ENCODE measurements at places on chromosomes 4 and X.
A peak's percentile ranks its signal among the peaks of the same experiment; 100 is the strongest.

GRCh38 chr4:109576462-109576861 is 16.4 kb downstream of the MCUB start:
- no peak for DNase-seq

- DNase-seq, result no peak
Measured at GRCh38 chr4:1374706-1375045, 27.7 kb downstream of the UVSSA start.

DNA sequence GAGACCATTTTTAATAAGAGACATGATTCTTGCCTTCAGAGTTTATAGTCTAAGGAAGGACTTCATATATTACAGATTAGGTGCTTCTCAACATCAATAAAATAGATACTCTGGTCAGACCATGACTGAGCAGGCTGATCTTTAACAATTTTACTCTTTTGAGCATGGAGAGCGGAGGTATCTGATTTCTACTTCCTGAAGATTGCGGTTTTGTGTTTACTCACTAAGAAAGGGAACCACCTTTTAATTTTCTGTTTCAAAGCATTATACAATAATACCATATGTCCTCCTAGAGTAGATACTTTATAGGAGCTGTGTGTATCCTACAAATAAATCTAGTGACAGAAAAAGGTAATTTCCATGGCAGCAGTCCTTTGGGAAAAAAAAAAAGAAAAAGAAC is 12.5 kb downstream of the MORC4 start:
- no peak for DNase-seq

DNA sequence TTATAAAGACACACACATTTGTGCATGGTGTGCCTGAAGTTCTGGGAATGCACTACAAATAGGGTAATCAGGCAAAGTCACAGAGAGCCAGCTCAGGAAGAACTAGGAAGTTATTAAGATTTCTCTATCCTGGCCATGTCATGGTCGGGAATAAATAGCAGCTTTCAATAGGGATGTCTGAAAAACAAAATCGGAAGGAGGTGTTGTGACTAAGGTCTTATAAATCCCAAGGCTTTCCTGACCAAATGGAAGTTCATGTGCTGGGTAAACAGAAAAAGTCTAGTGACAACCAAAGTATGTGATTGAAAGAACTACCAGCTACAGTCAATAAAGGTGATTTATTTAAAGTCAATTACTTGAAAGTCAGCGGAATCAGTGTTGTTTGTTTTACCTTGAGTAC is 262.5 kb upstream of the HS3ST1 start:
- no peak for DNase-seq

- no peak for DNase-seq
Measured at GRCh38 chr4:109179061-109179460, 123.4 kb downstream of the COL25A1 start.

DNA sequence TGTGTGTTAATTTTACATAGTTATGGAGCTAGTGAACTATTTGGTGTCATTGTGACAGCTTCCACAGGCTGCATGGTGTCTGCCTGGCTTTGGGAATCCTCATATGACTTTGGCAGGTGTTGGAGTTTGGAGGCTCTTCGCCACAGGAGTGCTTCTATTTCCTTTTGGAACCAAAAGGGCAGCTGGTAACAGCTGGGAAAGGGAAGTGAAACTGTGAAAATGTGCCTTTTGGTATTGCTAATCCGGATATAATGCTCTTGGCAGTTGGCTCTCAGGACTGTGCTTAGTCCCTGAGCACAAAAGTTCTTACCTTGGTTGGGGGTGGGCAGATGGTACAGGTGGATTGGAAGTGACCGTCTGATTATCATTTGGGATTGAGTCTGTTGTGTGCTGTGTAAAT is 18.1 kb downstream of the OFD1 start:
- DNase-seq, result no peak

DNA sequence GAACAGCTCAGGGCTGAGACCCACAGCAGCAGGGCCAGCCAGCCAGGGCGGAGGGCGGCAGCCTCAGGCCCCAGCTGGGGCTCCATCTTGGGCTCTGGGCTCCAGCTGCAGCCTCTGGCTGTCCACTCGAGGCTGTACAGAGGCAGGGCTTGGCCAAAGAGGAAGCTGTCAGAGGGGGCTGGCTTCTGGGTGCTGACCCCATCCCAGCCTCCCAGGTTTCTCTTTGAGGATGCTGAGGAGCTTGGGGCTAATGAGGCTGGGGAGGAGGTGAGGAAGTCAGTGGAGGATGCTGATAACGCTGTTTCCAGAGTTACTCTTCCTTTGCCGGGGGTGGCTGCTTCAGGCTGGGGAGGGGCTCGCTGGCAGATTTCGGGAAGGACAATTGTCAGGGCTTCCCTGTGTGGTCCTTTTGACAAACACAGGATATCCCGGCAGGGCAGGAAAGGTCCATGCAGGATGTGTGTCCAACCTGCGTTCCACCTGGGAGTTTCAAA is at the start of gene DIPK2B:
TSS of gene DIPK2B (minus strand) at position 136 of the 494 bp plus-strand sequence. CDS start at position 86, 50 bp downstream.
- DNase-seq, result no peak

DNA sequence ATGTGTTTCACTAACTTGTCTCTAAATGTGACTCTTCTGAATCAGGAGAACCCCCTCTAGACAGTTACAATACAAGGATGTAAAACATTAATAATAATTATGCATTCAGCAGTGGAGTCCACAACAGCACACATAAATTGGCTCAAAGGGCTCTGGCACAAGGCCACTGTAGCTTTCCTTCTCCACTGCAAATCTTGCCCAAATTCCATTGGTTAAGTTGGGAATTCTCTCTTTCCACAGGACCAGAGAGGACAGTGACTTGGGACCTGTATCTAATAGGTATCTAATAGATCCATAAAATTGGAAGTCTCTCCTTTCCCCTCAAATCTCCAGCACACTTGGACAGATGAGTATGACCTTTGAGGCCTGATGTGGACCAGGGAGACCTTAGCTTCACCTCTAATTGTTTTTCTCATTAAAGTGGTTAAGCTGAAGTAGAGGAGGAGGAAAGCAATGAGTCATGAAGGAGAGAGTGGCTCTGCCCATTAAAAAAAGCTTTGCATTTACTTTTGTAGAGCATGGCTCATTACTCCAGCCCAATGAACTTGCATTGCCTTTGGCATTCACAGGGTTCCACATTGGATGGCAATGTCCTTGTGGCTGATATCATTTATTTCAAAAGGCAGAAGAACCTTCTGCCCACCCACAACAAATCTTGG is 72.3 kb upstream of the SH3RF1 start:
- DNase-seq, result no peak

- peak; percentile 21 for DNase-seq
Measured at GRCh38 chrX:103817502-103817901, 14.6 kb downstream of the RAB9B start.

DNA sequence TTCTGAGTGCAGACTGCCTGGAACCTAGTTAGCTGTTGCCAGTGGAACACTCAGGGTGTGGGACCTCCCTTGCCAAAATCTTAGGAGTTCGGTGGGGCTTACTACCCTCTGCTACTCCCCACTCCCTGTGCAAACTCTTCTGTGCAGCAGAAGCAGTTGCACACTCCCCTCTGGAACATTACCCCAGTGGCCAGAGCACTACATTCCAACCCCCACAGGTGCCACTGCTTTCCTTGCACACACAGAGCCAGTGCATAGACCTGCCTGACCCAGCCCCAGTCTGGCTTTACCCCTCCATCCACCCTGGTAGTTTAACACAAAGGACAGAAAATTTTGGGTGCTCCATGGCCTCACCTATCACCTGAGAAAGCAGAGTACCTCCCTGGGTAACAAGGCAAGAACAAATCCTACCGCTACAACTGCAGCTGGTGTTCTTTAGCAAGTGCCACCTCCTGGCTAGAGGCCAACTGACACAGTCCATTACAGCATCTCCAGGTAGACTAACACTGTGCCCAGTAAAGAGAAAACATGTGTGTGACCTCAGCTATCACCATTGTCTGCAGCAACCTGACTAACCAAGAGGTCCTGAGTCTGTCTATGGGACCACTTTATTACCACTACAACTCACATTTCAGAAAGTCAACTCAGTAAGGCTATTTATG is 11.5 kb upstream of the RASSF6 start:
- no peak for DNase-seq

DNA sequence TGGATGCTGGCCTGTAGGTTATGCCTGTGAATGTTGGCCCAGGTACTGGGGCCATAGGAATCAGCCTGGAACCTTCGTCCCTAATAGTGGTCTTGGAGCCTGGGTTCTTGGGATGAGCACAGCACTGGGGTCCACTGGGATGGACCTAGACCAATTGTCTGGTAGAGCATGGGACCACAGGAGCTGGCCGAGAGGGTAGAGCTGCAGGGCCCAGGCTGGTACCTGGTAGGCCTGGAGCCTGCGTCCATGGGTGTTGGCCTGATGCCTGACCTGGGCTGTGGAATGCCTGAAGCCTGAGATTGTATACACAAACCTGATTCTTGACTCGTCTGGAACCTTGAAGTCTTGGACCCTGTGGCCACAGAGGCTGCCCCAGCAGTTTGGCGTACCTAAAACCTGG is 48.9 kb downstream of the MAGEC1 start:
- no peak for DNase-seq

- DNase-seq, result no peak
Measured at GRCh38 chr4:3598695-3599227, 66.5 kb upstream of the LRPAP1 start.

GRCh38 chr4:3658530-3658913 is 107.7 kb upstream of the ADRA2C start:
- no peak for DNase-seq

GRCh38 chrX:2954541-2954940 is 25.4 kb upstream of the ARSD start:
- no peak for DNase-seq

DNA sequence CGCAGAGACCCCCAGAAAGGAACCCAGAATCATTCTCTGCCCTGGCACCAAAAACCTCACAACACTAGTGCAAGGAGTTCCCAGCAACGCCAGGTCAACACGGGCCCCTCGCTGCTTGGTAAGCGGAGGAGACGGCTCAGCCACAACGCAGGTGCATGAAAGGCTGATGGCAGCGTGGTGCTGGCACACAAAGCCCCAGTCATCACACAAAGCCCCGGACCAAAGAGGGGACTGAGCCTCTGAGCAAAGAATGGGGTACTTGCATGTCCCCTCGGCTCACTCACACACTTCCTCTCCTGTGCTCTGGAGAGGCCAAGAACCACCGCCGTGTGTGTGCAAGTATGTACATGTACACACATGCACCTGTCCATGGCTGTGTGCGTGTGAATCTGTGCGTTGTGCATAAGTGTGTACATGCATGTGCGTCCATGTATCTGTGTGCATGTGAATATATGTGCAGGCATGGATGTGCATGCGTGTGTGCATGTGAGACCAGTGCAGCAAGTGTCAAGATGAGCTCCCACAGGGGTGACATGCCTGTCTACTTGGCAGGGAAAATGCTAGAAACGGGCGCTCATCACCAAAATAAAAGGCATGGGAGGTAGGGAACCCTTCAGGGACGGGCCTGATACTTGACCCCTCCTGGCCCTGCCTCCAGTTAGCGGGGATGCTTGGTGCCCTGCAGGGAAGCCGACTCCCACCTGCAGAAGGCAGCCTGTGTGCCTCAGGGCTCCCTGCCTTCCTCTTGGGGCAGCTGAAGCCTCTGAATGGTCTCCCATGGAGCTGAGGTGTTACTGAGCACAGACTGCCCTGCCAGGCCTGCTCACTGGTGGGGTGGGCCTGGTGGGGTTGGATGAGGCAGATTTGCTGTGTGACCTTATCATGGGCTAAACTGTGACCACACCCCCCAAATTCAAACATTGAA is 60.4 kb downstream of the ZFYVE28 start:
- DNase-seq, result no peak

DNA sequence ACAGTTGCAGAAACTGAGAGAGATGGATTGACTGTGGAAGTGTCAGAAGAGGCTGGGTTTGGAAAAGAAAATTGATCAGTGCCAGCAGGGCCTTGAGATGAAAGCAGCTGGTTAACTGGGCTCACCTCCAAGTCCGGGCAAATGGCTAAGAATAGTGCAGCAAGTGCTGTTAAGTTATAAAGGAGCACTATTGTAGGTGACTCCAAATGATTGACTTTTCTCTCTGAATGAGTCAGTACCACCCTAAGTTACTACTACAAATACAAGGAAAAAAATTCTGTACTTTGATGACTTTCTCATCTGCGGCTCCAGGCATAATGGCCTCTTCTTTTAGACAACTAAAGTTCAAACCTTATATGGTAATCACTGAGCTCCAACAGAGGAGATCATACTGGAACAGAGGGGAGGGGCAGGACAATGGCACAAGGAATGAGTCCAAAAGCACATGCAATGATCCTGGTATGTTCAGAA is 733.4 kb upstream of the INTU start:
- DNase-seq, result peak; percentile 84
